T-cell (primary cell): ENCODE measurements at places on chromosomes 11 and 22. TPM values are rescaled to one million over a fixed set of nuclear protein-coding genes. Genes with fewer than 3 reads are reported as not detected.

- no peak for DNase-seq
Measured at GRCh38 chr11:126870021-126870420, 130.5 kb downstream of the KIRREL3 start.

GRCh38 chr22:44442851-44443595 is 55.0 kb downstream of the RTL6 start:
- no peak for DNase-seq

GRCh38 chr11:130906616-130907015 is 9.7 kb downstream of the SNX19 start:
- no peak for DNase-seq

GRCh38 chr11:46597609-46598219 is 3.9 kb upstream of the AMBRA1 start:
- DNase-seq: no peak

DNA sequence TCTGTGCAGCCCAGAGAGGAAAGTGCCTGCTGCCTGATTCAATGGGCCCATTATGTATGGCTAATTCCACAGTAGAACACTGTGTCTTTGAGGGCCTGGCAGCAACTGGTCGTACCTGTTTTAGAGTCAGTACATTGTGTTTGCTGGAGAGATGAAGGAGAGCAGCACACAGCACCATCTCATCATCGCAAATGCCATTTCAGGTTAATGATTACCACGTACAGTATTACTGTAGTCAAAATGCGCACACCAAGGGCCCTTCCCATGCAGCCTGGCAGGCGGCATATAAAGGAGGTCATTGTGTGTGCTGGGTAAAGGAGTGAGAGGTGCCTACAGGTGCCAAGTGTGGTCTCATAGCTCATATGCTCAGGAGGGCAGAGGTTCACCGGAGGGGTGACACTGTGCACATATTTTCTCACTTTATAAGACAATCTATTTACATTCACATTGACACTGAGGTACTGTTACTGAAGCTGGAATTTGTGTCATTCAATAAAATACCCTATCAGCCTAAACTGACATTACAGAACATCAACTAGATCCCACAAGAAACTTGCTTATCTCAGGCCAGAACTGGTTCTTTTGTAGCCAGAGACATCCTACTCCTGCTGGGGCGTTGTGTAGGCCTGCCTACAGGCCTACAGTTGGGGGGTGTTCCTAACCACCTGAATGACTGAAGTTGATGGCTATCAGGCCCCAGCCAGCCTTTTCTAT is 90.4 kb downstream of the APIP start:
- DNase-seq: no peak

The RFPL1 gene
- total RNA-seq: 0.22 TPM

DNA sequence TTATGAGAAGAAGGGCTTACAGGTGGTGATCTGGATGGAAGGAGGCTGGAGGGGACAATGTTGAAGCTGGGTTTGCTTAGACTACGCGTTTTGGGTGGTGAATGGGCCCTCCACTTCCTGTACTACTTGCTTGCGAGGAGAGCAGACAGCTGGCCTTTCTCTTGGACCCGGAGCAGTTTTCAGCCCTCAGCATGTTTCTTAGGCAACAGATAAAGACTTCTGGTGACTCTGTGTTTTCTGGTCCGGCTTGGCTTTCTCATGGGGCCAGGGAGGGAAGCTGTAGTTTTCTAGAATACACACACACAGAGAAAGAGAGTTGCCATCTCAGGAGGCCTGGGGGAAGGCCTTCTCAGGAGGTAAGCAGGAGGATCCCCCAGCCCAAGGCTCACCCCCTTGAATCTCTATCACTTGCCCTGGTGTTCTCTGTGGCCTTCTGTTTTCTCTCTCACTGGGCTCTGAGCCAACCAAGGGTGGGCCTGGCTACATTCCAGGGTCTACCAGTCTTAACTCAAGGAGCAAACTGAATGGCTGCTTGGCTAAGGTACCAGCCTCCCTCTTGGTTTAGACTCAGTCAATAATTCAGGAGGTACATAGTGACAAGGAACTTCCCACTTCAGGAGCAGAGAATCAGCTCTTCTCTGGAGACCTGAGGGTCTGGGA is 2.4 kb downstream of the CCS start:
- no peak for DNase-seq

The MRGPRE gene
- not detected for total RNA-seq

DNA sequence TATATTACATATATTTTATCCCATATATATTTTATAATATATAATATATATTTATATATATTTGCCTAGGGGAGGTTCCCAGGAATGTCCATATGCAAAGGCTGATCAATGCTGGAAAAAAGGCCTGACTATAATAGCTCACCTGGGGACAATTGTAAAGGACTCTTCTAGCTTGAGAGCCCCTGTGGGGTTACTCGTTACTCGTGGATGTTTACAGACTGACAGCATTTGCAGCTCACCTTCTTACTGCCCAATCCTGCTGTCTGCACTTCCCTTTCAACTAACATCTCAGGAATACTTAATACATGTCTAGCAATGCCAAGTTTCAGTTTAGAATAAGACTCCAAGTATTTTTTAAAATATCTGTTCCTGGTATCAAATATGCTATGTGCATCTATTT is 1365.4 kb upstream of the RAG2 start:
- no peak for DNase-seq

- no peak for DNase-seq
Measured at GRCh38 chr11:4695442-4695841, 2.2 kb downstream of the OR51E2 start.

- no peak for DNase-seq
Measured at GRCh38 chr11:69511358-69512055, 30.0 kb downstream of the LINC01488 start.

DNA sequence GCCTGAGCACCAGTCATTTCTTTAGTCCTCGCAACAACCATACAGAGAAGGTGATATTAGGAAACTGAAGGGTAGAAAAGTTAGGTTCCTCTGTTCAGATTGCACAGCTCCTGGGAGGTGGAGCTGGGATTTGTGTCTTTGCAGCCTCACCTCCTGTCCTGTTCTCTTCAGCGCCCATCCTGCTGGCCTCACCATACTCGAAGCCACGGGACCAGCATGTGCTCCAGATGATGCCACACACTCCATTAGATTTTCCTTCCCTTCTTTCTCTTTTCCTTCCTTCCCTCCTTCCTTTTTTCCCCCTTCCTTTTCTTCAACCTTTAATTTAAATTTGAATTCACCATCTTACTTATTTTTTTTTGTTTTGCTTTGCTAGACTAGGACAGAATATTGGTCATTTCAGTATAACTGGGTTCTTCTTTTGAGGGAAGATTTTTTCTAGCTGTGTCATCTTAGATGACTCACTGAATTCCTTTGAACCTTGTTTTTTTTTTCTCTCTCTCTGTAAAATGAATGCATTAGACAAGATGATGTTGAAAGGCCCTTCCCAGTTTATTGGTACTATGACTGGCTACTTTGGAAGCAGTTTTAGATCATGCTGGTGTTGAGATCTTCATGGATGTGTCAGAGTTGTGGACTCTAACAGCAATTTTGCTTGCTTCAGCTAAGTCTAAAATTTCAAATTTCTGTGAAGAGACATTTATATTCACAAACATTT is 662.5 kb upstream of the TENM4 start:
- no peak for DNase-seq

DNA sequence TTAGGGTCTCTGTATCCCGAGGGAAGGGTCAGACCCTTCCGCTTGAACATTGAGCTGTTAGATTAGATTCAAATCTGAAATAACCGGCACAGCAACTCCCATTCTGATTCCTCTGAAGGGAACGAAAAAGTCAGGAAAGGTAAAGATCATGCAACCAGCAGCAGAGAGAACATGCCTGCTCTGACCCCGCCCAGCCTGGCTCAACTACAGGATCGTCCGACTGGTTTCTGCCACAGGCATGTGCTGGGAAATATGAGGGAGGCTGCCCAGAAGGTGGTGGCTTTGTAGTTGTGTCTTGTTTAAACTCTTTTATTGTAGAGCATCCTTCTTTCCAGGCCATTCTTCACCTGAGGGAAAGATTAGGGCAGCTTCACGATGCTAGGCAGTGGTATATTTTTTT is 5.0 kb upstream of the MTNR1B start:
- DNase-seq: no peak

The C11orf16 gene
- total RNA-seq: not detected

DNA sequence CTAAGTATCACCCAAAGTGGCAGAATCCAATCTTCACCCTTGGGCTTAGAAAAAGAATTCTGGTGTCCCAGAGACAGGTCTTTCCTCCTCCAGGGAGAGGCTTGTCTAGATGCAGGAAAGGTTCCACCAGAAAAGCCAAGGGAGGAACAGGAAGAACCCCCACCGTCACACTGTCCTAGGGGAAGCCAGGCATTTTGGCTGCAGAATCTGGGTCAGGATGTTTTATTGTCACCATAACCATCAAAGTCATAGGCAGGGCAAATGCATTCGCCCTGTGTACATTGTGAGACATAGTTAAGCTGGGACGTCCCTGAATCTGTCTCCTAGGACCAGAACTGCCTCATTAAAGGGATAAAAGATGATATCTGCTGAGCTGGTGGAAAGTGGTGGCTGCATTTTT is 590.5 kb downstream of the OPCML start:
- DNase-seq: no peak

The TMEM218 gene
- 10.3 TPM for total RNA-seq

DNA sequence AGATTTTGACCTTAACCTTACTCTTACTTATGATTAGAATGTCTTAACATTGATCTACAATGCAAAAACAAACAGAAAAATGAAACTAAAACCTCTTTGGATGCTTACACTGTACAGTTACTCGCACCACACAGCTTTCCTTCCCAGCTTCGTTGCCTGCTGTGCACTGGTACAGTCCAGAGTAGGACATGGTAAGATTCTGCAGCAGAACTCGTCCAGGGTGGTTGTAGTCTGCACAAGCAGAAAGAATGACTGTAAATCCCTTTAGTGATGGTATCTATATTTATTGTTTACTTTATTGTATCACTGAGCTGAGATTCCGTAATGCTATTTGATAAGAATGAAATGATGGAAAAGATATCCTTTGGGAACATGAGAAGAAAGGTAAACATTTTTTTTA is 21.0 kb upstream of the HSPA8 start:
- DNase-seq: no peak

DNA sequence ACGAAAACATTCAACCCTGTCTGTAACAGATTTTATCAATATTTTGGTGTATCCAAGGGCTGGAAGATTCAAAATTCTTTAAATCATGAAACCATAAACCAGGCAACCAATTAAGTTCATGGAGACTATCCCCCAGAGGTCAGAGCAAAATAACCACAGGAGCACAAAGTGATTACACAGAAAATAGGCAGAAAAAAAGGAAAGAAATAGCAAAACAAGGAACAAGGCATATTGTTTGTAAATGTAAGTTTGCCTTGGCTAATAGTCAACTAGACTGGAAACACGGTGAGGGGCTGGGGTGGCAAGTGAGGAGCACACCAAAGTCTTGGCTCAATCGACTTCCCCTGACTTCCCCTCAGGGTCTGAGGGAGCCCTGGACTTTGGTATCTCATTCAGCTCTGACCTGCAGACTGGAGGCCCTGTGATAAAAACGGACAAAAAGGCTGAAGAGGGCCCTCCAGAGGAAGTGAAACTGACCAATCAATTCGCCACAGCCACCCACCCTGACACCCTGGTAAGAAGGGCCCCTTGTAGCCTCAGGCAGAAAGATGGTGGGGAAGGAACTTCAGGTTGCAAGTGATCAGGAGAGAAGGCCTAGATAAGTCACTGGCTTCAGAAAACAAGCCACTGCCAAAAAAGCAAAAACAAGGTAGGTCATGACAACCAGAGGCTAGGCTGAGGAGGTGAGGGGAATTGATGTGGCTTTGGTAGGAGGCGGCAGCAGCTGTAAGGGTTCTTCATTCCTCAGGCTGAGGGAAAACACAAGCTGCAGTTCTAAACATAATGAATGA is 1.8 kb downstream of the SIK3 start:
- peak; percentile 34 for DNase-seq

- DNase-seq: peak; percentile 88
Measured at GRCh38 chr11:61083601-61084147, 18.6 kb upstream of the CD5 start.

GRCh38 chr22:45966320-45966894 is 10.6 kb downstream of the WNT7B start:
- no peak for DNase-seq

DNA sequence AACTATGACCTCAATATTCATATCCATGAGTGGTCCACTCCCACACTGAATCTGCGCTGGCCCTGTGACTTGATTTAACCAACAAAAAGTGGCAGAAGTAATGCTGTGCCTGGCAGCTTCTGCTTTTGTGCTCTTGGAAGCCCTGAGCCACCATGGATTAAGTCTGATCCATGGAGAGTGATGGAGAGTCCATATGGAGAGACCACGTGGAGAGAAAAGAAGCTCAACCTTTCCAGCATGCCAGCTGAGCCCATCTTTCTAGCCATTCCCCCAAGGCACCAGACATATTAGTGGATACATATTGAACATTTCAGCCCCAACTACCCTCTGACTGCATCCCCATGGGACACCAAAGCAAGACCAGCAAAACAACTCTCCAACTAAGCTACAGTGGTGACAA is 16.0 kb downstream of the LRRC55 start:
- no peak for DNase-seq

DNA sequence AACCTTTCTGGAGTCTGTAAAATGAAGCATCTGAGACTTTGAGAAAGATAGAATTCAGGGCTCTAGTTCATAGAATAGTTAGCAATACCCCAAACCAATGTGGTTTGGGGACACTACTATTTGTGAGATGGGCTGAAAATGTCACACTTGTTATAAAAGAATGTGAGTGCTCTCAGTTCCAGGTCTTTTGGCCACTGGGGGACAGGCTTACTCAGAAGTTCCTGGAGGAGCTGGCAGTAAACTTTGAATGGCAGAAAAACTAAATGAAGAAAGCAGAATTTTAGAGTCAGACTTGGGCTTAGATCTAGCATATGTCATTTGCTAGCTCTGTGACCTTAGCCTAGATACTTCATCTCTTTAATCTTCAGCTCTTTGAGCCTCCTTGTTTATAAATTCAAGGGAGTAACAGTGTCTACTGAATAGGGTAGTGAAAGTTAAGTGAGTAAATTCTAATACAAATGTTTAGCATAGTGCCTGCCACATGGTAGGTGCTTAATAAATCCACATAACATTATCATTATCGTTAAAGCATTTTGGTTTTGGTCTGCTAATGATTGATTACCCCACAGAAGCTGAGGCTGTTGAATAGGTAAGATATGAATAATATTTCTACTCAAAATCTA is 3.7 kb downstream of the LYVE1 start:
- DNase-seq: no peak

GRCh38 chr22:42742940-42743339 is 22.3 kb upstream of the A4GALT start:
- no peak for DNase-seq

- DNase-seq: no peak
Measured at GRCh38 chr22:19916006-19916405, 25.6 kb upstream of the COMT start.

DNA sequence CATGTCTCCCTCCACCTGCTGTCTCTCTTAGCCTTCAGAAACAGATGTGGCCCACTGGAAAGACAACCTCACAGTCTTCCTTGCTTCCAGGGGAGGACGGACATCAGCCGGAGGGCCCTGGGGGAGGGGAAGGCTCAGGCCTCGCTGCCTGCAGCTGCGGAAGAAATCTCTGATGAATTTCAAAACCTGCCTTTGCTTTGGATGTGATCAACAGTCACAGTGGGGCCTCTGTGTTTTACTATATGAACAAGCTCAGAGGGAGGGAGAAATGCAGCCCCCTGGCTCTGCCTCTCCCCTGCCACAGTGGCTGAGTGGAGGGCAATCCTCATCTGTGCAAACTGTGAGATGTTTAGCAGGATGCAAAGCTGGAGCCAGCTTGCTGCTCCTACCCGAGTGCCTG is 282.8 kb downstream of the NTM start:
- DNase-seq: no peak

The INPP5J gene
- 0.35 TPM for total RNA-seq

- DNase-seq: no peak
Measured at GRCh38 chr22:44204739-44205515, 24.2 kb downstream of the PARVG start.

- no peak for DNase-seq
Measured at GRCh38 chr11:31783252-31783651, 27.9 kb downstream of the PAX6 start.
